ENCODE measurements at places on chromosomes 12 and 14.

GRCh38 chr14:34262127-34262910, 199.7 kb downstream of the SPTSSA start:
- DNase-seq, result no peak

DNA sequence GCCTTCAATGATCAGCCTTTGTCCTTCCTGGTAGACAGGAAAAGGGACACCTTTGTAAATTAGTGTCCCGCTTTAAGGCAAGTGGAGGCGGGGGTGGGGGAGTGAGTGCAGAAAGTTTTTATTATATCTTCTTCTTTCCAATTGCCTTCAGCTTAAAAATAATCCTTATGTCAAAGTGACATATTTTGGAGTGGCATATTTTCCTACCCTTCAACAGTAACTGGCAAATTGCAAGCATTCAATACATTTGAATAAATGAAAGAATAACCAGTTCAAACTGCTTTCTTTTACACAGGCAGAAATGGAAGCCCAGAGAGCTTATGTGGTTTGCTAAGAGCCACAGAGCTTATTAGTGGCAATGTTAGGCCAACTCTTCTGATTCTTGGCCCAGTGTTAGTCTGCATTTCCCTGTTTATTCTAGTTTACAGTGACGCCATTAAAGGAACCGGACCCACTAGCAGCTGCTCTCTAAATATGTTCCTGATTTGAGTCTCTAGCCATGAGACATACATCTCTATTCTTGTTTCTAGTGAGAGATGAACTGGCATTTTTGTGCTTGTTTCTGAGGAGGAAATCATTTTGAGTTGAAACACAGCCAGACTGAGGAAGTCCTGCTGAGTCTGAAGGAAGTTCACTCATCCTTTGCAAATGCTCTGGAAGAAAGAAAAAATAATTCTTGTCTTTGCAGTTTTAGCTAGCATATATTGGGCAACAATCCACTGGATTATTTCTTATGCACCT, 468.7 kb downstream of the NOVA1 start:
- DNase-seq, result no peak

- no peak for DNase-seq
These were observed 77.3 kb downstream of the SNAPC1 start for GRCh38 chr14:61839507-61839906.

DNA sequence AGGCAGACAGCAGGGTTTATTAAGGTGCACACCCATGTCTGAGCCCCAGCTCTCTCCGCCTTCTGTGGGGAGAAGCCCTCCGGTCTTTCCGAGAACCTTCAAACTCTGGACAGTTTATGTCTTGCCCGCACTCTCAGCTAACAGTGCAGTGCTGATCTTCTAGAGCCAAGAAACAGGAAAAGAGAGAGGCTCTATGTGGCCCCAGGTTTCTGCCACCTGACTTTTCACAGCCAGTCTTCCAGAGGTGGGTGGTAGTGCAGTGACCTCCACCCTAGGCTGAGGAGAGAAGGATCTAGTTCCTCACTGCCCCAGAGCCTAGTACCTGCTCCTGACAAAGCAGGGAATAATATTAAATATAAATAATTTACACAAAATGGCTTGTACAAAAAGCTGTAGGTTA, 4.0 kb upstream of the SLC22A17 start:
- no peak for DNase-seq

DNA sequence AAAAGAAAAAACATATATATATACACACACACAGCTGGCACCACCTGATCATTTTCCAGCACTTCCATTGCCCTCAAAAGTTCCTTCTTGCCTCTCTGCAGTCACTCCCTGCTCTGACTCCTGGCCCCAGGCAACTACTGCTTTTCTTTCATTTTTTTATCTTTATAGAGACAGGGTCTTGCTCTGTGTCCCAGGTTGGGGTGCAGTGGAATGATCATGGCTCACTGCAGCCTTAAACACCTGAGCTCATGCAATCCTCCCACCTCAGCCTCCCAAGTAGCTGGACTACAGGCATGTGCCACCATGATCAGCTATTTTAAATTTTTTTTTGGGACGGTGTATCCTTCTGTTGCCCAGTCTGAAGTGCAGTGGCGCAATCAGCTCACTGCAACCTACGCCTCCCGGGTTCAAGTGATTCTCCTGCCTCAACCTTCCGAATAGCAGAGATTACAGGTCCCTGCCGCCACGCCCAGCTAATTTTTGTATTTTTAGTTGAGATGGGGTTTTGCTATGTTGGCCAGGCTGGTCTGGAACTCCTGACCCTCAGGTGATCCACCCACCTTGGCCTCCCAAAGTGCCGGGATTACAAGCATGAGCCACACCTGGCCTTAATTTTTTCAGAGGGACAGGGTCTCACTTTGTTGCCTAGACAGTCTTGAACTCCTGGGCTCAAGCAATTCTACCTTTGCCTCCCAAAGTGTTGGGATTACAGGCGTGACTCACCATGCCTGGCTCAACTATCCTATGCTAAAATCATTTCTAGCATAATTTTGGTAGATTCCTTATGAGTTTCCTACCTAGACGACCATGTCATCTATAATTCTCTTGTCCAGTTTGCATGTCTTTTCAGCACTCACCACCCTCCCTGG, 7.8 kb downstream of the HSP90AA1 start:
- no peak for DNase-seq

GRCh38 chr12:24034894-24035293, 85.4 kb upstream of the SOX5 start:
- no peak for DNase-seq
